ENCODE measurements at places on chromosomes 3 and 15.

DNA sequence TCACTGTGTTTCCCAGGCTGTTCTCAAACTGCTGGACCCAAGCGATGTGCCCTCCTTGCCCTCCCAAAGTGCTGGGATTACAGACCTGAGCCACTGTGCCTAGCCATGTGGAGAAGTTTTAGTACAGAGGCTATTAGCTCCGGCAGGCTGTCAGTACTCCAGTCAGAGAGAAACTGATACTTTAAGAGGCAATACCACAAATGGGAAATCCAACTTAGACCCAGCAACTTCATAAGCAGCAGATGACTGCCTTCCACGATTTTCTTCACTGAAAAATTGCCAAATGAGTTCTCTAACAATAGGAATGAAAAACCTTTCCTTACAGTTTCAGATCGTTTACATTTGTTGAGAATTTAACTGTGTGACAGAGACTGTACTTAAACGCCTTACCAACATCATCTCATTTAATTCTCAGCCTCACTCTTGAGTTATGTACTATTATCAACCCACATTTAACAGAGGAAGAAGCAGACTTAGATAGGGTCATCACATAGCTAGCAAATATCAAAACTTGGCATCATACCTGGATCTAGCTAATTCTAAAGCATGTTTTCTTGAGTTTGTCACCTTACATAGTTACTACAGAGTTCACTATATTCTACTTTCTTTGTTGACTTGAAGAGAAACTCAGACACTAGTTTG, 127.4 kb downstream of the TCF12 start:
- DNase-seq, result no peak

- DNase-seq, result no peak
Observed at GRCh38 chr15:47293466-47294162, 423.7 kb upstream of the SEMA6D start.

DNA sequence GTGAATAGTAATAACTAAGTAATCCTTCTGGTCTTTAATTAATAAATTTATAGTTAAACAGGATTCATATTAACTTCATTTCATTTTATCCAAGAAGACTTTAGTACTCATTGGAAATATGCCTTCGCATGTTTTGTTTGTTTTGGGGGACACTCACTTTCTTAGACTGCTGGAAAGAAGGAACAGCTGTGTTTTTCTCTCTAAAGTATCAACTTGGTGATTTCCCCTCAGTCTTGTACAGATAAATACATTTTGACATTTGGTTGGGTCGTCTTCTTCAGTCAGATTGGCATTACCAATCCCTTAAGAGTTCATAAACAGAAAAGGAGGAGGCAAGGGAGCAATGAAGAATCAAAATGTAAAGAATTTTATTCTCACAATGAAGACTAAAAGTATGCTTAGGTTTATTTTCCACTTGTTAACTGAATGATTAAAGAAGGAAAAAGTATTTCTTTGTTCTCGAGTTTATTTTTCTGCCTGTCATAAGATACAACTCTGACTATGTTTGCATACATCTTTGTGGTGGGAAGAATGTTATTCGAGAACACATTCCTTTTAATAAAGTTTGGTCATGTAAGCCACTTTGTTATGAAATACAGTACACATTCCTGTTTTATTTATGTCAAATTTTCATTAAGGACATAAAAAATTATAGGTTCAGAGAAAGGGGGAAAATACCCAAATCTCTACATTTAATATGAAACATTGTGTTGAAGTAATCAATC, 140.2 kb downstream of the GMNC start:
- DNase-seq, result no peak

GRCh38 chr15:49815950-49816349, 195.1 kb downstream of the DTWD1 start:
- no peak for DNase-seq

- no peak for DNase-seq
Observed at GRCh38 chr3:111967068-111967467, 11.8 kb upstream of the ABHD10 start.

DNA sequence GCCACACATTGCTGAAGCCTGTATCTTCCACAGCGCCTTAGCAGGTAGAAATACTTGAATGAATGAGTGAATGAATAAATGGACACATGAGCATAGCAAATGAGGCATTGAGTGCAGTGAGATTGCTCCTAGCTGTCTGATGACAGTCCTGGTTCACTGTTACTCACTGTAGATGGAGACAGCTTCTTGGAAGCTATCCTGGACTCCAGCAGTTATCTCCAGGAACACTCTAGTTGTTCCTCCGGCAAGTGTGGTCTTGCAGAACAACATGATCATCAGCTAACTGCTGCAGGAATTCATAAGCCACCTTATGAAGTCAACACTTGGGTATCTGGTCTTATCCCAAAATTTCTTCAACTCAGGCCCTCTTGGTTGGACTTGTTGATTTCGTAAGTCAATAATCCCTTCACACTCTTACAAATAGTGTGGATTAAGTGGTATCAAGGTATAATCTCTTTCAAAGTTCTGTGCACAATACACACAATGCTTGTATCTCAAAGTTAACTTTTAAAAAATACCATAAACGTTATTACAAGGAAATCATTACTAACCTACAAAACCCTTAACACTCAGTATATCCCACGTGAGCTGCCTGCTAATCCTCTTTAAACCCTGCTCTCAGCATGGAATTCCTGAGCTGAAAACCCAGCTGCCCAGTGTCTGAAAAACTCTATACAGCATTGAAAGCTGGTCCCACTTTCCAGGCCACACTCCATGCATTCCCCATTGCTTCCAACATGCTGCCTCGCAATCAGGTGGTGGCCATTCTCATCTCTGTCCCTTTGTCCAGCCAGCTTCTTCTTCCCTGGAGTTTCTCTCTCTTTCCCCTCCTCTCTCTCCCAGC, 14.4 kb upstream of the ZBTB38 start:
- DNase-seq, result no peak

GRCh38 chr3:32355751-32356291, 35.8 kb upstream of the CMTM7 start:
- no peak for DNase-seq

DNA sequence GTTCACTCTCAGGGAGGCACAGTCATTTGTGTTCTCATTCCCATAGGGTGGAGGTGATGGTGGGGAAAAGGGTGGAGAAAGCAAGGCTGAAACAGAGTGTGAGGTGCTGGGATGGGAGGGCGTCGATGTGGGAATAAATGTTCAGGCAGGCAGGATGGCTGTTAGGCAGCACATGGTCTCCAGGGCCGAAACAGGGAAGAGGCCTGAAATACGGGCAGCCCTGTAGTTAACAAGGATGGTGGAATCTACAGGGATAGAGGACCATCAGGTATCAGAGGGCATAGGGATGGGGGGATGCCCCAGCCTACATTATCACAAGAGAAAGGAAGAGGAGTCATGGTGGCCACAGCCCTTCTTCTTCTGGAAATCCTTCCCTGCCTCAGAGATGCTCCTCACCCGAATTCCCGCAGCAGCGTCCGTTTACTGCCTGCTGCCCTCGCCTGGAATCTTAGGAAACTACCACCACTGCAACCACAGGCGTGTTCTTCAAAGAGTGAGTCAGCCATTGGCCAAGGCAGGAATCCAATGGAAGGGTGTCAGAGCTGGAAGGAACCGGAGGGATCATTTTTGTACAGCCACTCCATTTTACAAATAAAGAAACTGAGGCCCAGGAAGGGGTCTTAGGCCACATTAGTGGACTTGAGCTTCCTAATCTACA, 49.7 kb upstream of the POMGNT2 start:
- no peak for DNase-seq

DNA sequence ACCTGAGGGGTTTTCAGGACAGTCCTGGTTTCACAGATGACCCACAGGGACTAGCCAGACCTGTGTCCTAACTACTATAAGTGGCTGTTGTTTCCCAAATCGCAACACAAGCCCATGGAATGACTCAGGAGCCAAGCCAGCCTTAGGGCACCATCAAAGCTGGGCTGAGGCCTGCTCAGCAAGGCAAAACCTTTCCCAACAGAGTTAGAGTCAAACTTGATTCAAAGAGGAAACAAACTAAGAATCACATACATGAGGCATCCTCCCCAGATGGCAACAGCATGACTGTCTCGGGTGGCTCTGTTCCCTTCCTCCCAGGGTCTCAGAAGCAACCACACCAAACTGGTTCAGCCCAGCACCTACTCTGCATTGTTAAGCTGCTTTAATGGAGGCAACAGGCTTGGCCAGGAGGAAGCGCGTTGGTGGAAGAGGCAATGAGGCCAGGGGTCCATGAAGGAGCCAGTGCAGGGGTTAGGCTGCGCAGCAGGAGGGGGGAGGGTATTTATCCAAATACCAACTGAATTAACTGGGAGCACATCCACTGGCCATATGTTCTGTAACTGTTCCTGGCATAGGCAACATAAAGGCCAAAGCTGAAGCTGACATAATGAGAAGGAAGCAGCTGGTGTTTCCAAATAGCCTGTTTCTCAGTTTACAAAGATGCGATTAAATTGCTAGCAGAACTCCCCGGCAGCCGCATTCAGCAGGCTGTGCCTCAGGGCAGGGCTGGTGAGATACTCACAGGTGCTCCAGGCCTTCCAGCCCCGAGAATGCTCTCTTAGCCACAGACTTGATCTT, 102.4 kb downstream of the LRIG1 start:
- no peak for DNase-seq

DNA sequence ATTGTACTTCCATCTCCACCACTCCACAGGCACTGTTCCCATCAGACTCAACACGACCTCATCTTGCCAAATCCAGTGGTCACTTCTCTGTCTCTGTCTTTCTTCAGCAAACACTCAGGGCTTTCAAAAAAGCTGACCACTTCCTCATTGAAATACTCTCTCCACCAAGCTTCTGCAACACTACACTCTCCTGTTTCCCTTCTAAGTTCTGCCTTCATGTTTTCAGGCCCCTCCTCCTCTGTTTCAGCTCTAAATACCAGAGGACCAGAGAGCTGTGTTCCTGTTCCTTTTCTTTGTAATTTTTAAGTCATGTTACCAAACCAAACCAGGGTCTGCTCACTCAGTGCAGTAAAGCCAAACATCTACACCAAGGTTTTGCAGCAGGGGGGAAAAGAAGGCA, 33.8 kb upstream of the ACP3 start:
- no peak for DNase-seq

- no peak for DNase-seq
Observed at GRCh38 chr15:28885630-28886430, at the start of gene APBA2. APBA2 (plus strand) TSS chr15:28885974; CDS start chr15:29053885, 167,911 bp downstream.

- no peak for DNase-seq
Observed at GRCh38 chr15:66706840-66707239, 4.8 kb downstream of the SMAD6 start.

GRCh38 chr3:129288446-129288845, 9.8 kb downstream of the HMCES start:
- DNase-seq, result no peak

DNA sequence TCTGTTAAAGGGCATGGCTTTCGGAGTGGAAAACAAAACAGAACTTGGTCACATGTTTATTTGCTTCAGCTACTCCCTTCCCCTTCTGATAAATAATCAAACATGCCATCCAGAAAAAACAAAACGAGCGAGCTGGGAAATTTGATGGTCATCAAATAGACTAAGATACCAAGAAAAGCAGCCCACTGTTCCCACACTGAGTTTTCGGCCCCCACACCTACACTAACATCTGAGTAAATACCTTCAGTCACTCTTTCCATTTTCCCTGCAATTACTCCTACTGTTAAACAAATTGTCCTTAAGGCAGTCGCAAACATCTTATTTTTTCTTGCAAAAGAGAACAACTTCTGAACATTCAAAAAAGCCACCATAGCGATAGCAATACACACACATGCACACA, 454.6 kb downstream of the FOXP1 start:
- DNase-seq, result no peak

GRCh38 chr3:113228498-113229286, 17.3 kb downstream of the BOC start:
- no peak for DNase-seq

DNA sequence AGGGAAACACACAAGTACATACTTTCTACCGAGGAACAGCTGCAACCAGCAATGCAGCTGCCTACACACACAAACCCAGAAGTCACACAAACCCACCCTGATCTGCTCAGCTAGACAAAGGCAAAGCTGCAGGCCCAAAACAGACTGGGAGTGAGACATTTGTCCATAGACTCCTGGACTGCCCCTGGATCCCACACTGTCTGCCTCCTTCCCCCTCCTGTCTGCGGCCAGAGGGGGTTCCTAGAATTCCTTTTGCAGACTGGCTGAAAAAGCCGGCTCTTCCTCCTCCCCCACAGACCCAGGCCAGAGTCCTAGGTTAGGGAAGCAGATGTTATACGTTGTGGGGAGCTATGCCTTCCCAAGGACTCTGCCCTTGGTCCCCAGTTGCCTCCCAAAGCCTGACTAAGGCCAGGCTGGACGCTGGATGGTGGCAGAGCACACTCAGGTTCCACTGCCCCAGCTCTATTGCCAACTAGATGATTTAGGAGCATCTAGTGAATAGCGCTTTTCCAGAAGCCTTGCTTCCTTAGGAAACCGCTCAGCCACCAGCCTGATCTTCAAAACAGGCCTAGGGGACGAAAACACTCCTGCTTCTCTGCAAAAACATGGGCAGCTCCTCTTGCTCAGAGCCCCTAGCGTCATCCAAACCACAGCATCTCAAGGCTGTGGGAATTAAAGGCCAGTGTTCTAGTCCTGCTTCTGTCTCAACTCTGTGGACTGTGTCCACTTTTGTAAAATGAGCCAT, 37.4 kb upstream of the CILP start:
- DNase-seq, result no peak

- DNase-seq, result no peak
Observed at GRCh38 chr15:91118817-91119590, 18.9 kb downstream of the SV2B start.

DNA sequence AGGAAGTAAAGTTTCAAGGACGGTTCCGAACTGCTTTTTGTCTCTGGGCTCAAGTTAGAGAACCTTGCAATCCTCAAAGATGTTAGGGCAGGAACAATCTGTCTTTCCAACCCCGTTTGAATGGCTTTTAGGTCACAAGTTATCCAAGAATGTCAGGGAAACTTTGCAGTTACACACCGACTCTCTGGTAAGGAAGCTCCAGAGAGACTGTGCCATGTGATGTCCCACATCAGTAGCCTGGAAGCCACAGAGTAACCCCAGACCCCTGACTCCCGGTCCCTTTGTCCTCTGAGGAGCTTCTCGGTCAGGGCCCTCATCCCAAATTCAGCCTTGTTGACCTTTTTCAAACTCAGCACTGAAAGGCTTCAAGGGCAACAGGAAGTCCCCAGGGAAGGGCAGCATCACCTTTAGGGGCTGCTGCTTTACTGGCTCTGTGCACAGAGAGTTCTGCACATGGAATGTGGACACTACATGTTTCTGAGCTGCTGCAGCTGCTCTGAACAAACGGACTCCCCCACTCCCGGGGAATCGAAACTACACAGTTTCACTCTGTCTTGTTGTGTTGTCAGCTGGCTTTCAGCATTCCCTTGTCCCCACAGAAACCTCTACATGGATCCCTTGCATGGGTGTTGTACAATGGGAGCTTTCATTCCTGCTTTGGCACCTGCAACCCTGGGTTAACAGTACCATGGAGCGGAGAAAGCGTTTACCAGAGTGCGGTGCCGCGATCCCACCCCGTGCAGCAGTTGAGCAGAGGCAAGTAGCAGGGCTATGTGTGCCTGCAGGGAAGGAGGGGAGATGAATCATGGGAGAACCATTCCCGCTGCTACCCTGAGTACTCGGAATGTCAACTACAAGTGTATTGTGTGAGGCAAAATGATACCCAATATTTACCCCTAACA, 408.2 kb upstream of the THBS1 start:
- DNase-seq, result no peak
